ENCODE measurements at places on chromosomes 13 and 19.

DNA sequence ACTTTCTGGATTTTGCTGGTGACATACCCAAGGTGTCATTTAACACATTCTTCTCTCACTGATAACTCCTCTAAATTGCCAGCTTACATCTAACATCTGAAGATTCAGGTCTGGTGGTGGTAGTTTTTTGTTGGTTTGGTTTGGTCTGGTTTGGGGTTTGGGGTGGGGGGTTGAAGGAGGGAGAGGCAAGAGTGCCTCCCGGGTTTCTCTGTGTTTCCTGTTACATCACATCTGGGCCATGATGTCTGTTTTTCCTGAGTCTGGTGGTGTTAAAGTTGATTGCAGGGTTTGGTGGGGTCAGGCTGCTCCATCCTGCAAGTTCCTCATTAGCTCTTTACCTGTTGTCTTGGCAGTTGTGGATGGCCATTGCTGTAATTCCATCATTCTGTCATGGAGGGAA, 155.8 kb upstream of the UBL3 start:
- DNase-seq, result no peak

DNA sequence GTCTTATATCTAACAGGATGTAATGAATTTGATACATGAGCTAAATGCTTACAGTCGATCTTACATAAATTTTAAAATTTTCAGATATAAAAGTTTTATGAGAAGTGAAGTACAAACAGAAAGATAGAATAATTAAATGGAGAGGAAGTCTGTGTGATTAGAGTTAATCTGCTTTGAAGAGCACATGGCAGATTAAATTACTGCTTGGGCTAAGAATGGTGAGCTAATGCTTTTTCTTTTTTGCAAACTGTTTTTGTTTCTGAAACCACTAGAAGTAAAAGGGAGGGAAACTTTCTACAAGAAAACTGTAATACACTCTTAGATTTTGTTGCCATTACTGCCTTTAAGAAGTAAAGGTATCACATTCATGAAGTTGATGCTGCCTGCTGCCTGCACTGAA, 96.3 kb upstream of the SPRY2 start:
- no peak for DNase-seq

- DNase-seq, result no peak
Measured at GRCh38 chr13:80705371-80706163, 364.6 kb upstream of the SPRY2 start.

GRCh38 chr19:7645163-7645562, 8.3 kb downstream of the STXBP2 start:
- no peak for DNase-seq

- no peak for DNase-seq
Measured at GRCh38 chr19:13507053-13507611, 853 bp upstream of the CACNA1A start.

DNA sequence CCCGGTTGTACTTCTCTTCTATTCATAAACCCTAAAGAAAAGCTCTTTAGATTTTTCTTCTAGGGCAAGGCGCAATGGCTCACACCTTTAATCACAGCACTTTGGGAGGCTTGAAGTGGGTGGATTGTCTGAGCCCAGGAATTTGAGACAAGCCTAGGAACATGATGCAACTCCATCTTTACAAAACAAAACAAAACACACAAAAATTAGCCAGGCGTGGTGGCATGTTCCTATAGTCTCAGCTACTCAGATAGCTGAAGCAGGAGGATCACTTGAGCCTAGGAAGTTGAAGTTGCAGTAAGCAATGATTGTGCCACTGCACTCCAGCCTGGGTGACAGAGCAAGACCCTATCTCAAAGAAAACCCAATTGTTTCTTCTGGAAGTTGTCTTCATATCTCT, 240.3 kb downstream of the SHISA2 start:
- no peak for DNase-seq

- no peak for DNase-seq
Measured at GRCh38 chr19:13644645-13645044, 119.7 kb upstream of the MRI1 start.

GRCh38 chr13:80388506-80388905, 47.6 kb upstream of the SPRY2 start:
- no peak for DNase-seq

DNA sequence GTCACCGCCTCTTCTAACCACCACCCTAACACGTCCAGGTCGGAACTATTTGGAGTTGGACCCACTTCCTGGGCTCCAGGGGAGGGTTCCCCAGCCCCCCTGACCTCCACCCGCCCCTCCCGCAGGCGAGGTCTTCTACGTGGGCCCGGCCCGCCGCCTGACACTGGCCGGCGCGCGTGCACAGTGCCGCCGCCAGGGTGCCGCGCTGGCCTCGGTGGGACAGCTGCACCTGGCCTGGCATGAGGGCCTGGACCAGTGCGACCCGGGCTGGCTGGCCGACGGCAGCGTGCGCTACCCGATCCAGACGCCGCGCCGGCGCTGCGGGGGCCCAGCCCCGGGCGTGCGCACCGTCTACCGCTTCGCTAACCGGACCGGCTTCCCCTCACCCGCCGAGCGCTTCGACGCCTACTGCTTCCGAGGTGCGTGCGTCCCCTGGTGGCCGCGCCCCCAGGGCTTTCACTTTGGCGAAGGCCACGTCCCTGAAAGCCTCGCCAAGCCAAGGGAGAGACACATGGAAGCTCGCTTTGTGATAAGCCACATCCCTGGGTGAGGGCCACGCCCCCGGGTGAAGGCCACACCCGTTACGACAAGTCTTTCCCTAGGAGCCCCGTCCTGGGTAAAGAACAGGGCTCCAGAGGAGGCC, 13.2 kb downstream of the NCAN start:
- DNase-seq, result no peak

- peak; percentile 45 for DNase-seq
Measured at GRCh38 chr19:43534816-43535761, 2.1 kb downstream of the ZNF575 start.

- DNase-seq, result no peak
Measured at GRCh38 chr13:44989941-44990340, 603 bp downstream of the GPALPP1 start.
